ENCODE measurements at places on chromosomes 2 and 18.

GRCh38 chr2:157809212-157809611 lies 66.9 kb downstream of the ACVR1 start:
- DNase-seq = no peak

- no peak for DNase-seq
Observed at GRCh38 chr2:38097258-38097987, 21.5 kb upstream of the CYP1B1 start.

DNA sequence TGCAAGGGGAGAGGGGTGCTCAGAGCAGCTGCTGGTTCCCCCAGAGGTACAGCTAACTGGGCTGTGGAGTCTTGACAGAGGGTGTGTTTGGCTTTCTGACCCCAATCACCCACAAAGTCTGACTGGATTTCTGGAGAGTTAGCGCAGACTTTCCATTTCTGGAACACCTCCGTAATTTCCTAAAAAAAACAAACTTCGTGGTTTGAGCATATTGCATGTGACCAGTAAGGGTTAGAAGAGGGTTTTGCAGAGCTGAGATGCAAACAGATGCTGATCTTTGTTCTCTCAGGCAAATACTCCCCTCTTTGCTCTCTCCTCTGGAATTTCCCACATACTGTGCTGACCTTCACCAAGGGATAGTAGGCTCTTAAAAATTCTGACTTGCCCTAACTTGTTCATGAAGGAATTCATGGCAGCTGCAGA lies 44.5 kb upstream of the TMEM247 start:
- DNase-seq = no peak

GRCh38 chr18:7805096-7805495 lies 238.0 kb downstream of the PTPRM start:
- DNase-seq = no peak

DNA sequence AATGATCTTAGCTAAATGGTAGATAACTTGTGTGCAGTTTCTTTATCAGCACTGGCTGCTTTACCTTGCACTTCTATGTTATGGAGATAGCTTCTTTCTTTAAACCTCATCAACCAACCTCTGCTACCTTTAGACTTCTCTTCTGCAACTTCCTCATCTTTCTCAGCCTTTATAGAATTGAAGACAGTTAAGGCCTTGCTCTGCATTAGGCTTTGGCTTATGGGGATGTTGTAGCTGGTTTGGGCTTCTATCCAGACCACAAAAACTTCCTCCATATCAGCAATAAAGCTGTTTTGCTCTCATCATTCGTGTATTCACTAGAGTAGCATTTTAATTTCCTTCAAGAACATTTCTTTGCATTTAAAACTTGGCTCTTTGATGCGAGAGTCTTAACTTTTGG lies 123.7 kb downstream of the PIK3C3 start:
- no peak for DNase-seq

GRCh38 chr2:224369028-224369632 lies 32.8 kb downstream of the FAM124B start:
- DNase-seq = peak; percentile 3

DNA sequence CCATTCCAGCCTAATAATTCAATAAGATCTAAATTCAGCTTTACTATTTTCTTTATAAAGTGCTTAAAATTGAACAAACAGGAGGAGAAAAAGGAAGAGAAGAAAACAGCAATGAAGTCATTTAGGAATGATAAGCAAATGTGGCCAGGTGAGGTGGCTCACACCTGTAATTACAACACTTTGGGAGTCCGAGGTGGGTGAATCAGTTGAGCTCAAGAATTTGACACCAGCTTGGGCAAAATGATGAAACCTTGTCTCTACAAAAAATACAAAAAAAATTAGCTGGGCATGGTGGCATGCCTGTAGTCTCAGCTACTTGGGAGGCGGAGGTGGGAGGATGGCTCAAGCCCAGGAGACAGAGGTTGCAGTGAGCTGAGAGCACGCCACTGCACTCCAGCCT lies 129.0 kb downstream of the CAMKMT start:
- DNase-seq = no peak

- no peak for DNase-seq
Observed at GRCh38 chr2:142741764-142742269, 135.6 kb upstream of the KYNU start.

GRCh38 chr2:160220026-160220425 lies 20.0 kb upstream of the ITGB6 start:
- no peak for DNase-seq

DNA sequence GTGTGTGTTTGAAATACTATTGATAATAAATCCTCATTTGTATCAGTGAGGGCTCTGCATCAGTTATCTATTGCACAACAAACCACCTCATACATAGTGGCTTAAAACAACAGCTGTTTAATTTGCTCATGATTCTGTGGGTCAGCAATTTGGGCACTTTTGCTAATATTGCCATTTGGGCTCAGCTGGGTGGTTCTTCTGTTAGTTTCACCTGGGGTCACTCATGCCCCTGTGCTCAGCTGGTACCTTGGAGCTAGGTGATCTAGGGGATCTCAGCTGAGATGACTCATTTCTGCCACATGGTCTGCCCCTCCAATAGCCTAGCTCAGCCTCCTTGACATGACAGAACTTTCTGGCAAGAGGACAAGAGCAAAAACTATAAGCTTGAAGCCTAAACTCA lies 126.3 kb downstream of the LYPD6B start:
- DNase-seq = no peak

Data from central memory CD4-positive, alpha-beta T cell (primary cell).